ENCODE measurements at places on chromosomes 4 and X.

DNA sequence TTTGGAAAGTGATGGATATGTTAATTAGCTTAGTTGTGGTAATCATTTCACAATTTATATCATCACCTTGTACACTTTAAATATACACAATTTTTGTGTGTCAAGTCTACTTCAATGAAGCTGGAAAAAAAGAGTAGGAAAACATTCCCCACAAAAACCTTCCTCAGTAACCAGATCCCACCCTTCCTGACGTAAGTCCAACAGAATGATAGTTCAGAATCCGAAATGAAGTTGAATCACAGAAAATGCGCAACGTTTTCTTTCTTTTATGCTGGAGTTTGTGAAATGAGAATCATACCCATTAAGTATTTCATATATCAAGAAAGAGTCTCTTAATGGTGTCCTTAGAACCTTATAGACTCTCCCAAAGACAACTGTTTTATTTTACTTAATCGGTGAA lies 292.9 kb downstream of the USP46 start:
- DNase-seq = no peak

GRCh38 chrX:40835526-40835925 lies 100.2 kb upstream of the MED14 start:
- no peak for DNase-seq

- no peak for DNase-seq
These were observed 261.7 kb upstream of the GNPDA2 start for GRCh38 chr4:44988011-44988410.

- no peak for DNase-seq
These were observed 70.8 kb upstream of the BCOR start for GRCh38 chrX:40168480-40169011.

GRCh38 chrX:39814391-39814790 lies 283.4 kb downstream of the BCOR start:
- no peak for DNase-seq

GRCh38 chr4:174928575-174929253 lies 10.6 kb downstream of the ADAM29 start:
- DNase-seq = no peak

DNA sequence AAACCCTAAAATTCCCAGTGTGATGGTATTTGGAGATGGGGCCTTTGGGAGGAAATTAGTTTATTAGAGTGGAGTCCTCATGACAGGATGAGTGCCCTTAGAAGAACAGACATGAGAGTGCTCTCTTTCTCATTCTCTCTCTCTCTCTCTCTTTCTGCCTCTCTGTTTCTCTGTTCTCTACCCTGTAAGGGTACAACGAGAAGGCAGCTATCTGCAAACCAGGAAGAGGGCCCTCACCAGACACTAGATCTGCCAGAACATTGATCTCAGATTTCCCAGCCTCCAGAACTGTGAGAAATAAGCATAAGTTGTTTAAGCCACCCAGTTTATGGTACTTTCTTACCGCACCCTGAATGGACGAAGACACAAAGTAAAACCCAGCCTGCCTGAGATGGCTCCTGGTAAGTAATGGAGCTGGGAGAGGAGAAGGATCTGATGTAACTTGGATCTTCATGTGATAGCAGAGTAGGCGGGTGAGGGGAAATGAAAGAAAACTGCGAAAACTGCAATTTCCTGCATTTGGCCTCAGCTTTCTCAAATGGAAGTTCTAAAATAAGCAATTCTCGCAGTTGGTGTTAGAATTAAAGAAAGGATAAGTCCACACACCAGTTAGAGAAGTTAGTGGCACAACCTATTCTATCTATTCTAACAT lies 8.7 kb upstream of the CDS1 start:
- DNase-seq = no peak

DNA sequence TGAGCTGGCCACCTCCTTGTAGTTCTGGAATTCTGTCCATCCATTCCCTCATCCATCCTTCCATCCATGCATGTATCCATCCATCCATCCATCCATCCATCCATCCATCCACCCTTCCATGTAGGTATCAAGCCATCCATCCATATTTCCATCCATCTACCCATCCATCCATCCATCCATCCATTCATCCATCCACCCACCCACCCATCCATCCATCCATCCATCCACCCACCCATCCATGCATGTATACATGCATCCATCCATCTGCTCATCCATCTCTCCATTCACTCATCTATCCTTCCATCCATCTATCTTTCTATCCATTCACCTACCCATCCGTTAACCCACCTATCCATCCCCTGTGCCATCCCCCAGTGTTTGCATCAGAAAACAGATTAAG lies 153.6 kb upstream of the STX18 start:
- no peak for DNase-seq

DNA sequence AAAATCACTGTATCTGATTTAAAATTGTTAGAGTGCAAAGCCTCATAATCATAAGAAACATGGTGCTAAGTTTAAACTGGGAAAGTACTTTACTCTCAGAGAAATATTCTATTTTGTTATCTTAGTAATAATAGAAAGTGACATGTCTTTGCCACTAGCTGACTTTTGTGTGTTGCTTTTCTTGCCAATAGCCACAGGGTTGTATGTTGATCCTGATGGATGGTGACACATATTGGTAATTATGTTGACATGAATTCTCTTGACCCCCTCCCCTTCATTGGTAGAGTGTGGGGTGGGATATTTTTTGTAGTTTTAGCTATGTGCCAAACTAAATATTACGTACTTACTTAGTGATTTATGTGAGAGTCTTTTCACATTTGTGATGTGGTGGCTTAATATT lies 103.1 kb upstream of the MAP9 start:
- no peak for DNase-seq

DNA sequence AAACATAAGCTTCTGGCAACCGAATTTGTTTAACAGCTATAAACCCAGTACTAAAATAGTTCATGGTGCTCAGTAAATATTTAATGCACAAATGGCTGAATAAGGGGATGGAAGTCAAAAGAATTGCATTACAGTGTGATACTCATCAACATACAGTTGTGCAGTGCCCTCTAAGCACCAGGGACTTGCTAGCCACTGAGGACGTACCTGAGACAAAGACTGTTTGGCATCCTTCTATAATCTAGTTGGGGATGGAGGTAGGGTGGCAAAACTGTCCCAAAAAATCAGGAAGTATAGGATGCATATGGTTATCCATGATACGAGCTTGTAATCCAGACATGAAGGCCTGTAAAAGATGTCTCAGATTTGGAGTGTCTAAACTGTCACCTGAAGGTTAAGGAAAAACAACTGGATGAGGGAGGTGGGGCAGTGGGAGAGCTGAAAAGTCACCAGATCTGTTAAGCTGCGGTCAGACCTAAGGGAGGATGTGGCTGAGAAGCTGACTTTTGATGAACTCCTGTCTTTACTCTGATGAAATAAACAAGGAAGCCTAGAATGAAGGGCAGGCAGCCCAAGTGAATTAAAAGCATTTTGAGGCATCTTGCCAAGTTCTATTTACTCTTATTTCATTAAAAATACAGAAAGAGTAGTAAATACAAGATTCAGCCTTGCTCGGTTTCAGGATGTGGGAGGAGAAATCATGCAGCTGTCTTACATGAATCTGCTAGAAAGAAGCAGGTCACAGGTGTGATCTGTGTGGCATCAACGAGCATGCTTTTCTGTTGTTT lies 12.0 kb upstream of the CD38 start:
- DNase-seq = no peak

DNA sequence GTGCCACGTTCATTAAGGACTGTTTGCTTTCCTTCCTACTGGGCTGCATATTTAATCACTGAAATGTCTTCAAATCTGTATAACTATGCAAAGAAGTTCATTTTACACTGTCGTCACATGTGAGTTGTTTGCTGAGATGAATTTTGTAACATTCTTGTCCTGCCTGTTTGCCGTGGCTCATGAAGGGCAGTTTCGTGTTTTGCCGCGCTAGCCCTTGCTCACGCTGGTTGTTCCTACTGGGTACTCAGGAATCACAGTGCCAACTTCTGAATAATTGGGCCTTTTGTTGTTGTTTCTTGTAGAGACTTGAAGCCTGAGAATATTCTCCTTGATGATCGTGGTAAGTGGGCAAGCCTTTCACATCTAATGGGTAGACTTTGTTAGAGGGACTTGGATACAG lies 52.2 kb downstream of the HTT-AS start:
- DNase-seq = no peak

GRCh38 chrX:77505227-77505626 lies 58.0 kb downstream of the FGF16 start:
- no peak for DNase-seq

DNA sequence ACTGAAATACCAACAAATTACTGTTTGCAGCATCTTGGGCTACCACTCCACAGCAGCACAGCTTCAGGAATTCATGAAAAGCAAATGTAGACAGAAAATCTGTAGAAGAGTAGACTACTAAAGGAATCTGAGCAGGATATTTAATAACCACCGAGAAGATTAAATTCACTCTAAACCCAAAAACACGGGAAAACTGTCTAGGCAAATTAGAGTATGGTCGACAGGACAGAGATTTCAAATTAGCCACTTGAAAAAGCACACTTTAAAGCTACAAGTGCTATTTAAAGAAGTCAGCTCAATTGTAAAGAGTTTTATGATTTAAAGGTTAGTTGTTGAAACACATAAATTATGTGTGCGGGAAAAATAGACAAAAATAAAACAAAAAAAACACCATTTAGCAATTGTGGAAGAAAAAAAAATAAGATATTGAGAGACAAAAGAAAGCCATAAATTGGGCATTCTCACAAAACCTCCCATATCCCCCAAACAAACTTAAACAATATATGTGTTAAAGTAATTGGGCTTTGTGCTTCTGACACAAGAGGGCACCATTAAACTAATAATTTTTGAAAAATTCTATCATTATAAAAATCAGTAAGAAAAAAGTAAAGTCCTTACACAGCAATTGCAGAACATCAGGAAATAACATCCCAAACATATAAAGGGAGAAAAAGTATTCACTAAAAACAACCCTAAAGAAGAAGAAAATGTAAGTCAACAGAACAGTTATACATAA lies 880.8 kb downstream of the TECRL start:
- no peak for DNase-seq

- DNase-seq = no peak
These were observed 569.4 kb downstream of the GABRG1 start for GRCh38 chr4:45554423-45554822.

DNA sequence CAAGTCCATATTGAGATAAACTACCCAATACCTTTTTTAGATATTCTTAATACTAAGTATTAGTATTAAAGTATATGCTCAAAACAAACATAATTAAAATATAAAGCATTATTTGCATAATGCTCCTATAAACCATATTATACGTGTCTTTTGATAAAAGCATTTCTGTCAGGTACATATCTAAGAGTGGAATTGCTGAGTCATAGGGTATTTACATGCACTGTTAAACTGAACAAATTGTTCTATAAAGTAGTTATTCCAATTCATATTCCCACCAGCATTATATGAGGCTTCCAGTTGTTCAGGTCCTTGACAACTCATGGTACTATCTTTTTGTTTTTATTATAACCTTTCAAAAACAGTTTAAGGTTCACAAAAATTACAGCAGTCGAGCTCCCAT lies 114.2 kb downstream of the FGF16 start:
- no peak for DNase-seq

- DNase-seq = no peak
These were observed 841.6 kb upstream of the FRG1 start for GRCh38 chr4:189098932-189099696.

DNA sequence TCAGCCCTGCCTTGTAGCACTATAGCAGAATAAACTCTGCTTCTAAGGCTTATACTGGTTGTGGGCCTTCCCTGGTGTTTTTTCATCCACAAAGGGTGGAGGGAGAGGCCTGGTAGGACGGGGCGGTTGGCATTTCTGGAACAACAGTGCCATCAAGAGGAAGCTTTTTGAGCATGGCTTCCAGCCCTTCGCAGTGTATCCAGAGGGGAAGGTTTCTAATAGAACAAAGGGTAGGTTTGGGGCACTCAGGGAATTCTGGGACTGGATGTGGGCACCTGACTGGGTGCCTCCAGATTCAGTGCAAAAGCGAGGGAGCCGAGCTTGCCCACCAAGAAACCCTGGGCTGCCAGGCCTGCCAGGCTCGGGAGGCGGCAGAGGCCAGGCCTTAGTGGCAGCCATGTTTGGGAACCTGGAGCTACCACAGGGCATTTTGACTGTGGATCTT lies 229.6 kb upstream of the AGTR2 start:
- DNase-seq = no peak

- no peak for DNase-seq
These were observed 61.3 kb downstream of the AR start for GRCh38 chrX:67604979-67605703.

GRCh38 chr4:176475067-176475466 lies 155.3 kb downstream of the SPCS3 start:
- no peak for DNase-seq

DNA sequence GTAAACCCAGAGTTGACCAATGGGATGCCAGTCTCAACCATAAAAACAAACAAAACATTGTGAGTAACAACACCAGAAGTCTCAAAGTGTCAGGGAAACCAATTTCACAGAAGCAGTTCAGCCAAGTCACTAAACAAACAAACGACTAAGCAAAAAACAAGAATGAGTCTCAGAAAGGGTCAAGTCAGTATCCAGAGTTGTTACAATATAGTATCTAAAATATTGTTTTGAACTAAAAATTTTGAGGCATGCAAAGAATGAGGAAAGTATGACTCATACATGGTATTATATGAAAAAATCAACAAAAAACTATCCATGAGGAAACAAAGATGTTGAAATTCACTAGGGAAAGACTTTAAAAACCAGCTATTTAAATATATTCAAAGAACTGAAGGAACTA lies 70.6 kb downstream of the AR start:
- DNase-seq = no peak

GRCh38 chr4:166594326-166594946 lies 639.9 kb downstream of the SPOCK3 start:
- no peak for DNase-seq

- no peak for DNase-seq
These were observed 41.3 kb upstream of the TXK start for GRCh38 chr4:48175328-48175727.

DNA sequence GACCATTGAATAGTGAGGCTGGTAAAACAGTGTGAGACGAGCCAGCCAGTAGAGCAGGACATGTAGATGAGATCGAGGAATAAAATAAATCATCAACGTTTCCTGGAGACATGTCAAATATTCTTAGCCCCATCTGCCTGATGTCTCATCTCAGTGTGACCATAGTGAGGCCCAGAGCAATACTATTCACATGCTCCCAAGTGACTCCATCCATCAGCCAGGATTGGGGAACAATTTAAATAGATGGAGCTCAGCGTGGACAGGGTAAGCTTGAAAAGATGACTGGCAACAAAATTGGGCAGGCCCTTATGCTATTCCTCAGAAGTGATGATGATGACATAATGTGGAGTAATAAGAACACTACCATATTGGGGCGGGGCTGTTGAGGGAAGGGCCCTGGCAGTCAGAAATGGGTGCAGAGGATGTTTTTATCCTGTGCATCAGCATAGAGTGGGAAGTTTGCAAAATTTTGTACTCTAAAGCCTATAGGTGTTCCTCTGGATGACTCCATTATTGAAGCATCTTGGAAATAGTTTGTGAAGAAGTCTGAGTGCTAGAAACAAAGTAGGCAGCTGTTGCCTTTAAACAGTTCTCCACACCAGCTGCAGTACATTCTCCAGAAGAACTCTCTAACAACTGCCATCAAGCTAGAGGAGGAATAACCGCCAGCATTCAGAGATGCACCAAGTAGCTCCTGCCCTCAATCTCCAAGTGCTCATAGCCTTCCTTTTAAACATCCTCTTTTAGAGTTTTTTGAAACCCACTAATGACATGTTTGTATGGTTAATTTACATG lies 333.0 kb downstream of the DCHS2 start:
- no peak for DNase-seq

- no peak for DNase-seq
These were observed 3.4 kb downstream of the PLAC8 start for GRCh38 chr4:83110970-83111750.

GRCh38 chr4:125849869-125850268 lies 535.1 kb downstream of the FAT4 start:
- no peak for DNase-seq

- DNase-seq = no peak
These were observed 61.3 kb downstream of the ZNF81 start for GRCh38 chrX:47898024-47898423.

Measured in stimulated activated CD8-positive, alpha-beta memory T cell treated with anti-CD3 and anti-CD28 coated beads, Interleukin-2, amount 100 ng/mL, for 48 hours (primary cell).